NCI-H1694 treated with DMSO at 0.1 percent for 48 hours (cell line): ENCODE measurements at places on chromosomes 2 and 18.

- no peak for DNase-seq
These were observed 402.7 kb upstream of the FSIP2 start for GRCh38 chr2:185335879-185336278.

GRCh38 chr2:143296089-143296488 is 166.9 kb downstream of the ARHGAP15 start:
- DNase-seq: no peak

GRCh38 chr2:181183878-181184542 is 203.6 kb downstream of the UBE2E3 start:
- no peak for DNase-seq

DNA sequence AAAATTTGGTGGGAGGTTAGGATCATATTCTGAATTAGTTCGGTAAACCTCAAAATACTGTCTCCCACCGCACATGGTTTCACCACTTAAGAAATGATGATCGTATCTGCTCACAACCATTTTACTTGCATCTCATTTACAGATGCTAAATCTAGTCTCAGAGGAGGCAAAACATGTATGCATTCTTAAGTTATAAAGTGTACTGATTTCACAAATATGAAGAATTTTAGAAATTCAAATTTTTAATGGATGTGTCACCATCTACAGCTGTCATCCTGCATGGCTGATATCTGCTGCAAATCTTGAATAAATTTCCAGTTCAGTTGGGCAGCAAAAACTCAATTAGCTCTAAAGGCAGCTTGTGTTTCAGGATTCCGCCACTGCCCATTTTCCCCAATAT is 243.3 kb upstream of the KCNJ3 start:
- no peak for DNase-seq

DNA sequence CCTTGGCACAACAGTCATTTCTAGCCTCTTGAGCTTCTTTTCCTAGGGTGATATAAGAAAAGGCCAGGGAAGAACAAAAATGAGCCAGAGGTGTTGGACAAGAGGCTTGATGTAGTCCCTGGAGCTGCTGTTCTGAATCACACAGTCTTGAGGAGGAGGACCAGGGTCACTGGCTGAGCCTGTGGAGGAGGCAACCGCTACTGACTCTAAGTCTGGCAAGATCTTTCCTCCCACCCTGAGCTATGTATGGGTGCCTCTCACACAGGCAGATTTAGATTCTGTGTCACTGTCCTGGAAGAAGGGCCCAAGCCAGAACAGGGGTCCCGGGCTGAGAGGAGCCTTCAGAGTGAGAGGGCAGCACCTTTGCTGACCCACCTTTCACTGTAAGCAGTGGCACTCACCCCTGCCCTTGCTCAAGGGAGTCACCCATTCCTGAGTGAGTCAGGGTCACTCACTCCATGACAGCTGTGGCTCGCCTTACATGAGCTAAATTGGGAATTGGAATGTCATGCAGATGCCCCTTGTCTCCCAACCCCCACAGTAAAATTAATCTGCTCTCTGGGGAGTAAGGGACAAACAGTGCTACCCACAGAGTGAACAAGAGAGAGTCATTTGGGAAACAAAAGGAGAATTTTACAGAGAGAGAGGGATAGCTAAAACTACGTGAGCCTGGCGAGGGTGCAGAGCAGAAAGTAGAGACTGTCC is at the start of gene TRIM54:
TRIM54 (plus strand) TSS at position 575 of the 705 bp plus-strand sequence. CDS start 303 bp downstream, outside the sequence.
- no peak for DNase-seq

DNA sequence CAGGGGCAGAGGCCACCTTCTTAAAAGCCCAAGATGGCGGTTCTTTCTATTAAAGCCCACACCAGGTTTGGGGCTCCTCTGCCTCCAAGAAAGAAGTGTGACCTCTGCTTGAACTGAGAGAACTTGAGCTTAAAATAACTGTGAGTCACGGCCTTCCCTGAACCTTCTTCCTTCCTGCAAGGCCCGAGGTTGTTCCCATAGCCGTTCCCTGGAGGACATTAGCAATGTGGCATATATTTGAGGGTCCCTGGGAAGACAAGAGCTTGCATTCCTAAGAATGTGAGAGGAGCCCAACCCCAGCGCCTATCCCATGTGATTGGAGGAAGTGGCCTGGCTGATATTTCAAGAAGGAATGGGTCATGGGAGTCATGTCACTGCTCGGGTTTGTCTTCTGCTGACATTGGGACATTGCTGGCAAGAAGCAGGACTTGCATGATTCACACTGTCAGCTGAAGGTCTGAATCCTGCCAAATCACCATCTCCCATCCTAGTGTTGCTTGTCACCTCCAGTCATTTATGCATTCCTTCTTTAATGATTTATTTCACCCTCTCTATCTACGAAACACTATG is 168.1 kb downstream of the TRIB2 start:
- DNase-seq: no peak

DNA sequence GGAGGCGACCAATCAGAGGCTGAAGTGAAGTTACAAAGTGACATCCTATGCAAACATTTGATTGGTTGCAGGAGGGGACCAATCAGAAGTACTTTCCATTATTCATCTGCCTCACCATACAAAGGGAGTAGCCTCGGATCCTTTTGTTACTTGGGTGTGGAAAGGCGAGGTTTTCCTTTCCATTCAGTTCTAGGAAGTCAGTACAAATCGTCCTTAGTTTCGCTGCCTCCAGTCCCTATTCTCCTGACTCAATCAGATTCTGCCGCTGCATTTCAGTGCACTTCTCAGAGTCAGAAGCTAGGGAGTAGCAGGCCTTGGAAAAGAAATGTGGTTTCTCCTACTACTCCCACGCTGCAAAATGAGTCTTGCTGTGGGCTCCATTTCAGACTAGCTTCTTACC is 149.4 kb downstream of the DTNA start:
- DNase-seq: no peak

- no peak for DNase-seq
These were observed 7.0 kb upstream of the CLIP4 start for GRCh38 chr2:29108225-29108624.

GRCh38 chr2:65438137-65438899 is 5.9 kb upstream of the SPRED2 start:
- no peak for DNase-seq

- DNase-seq: no peak
These were observed 99.9 kb downstream of the CLIP4 start for GRCh38 chr2:29215073-29215472.

GRCh38 chr2:20609349-20609994 is 41.4 kb downstream of the HS1BP3 start:
- DNase-seq: peak; percentile 78

DNA sequence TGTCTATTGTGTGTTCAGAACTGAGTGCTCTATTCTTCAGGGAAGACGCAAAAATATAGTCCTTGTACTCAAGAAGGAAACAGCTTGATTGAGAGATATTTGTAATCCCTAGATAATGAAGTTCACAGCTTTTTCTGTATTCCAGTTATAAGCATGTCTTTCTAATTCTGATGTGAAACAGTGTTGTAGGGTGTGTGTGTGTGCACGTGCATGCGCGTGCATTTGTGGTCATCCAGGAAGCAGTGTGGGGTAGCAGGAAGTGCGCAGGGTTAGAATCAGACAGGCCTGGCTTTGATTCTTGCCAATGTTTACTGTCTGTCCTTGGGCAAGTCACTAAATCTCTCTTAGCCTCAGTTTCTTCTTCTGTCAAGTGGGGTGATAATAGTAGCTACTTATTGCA is 87.9 kb downstream of the NPAS2 start:
- DNase-seq: no peak

GRCh38 chr2:28086611-28087010 is 196.1 kb downstream of the BABAM2 start:
- no peak for DNase-seq

GRCh38 chr2:181054843-181055242 is 74.4 kb downstream of the UBE2E3 start:
- DNase-seq: no peak

DNA sequence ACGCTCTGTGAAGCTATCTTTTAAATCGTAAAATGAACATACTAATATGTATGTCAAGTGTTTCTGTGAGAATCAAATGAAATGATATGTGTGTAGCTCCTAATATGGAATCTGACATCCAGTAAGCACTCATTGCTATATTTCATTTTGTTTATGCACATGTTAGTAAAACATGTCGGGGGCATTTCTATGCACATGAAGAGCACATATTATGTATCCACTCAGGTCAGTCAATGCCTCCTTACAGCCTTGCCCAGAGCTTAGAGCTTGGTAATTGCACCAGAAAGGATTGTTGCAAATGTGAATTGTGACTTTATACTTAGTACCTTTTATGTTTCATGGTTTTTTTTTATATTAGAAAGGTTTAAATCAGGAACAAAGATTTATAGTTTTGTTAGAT is 463.7 kb upstream of the HNMT start:
- no peak for DNase-seq

- no peak for DNase-seq
These were observed 145.3 kb upstream of the AQP4 start for GRCh38 chr18:27010784-27011183.

- no peak for DNase-seq
These were observed at the start of gene GPC1 for GRCh38 chr2:240435457-240435947. Gene GPC1, plus strand, starts transcription at chr2:240435663. Its CDS starts 256 bp downstream, at chr2:240435919.

GRCh38 chr18:80029690-80030089 is 4.5 kb upstream of the RBFA start:
- no peak for DNase-seq

- DNase-seq: no peak
These were observed 117.8 kb upstream of the TWIST2 start for GRCh38 chr2:238730001-238730669.

GRCh38 chr2:69036926-69037325 is 23.9 kb downstream of the ANTXR1 start:
- DNase-seq: no peak

GRCh38 chr2:40690036-40690435 is 238.1 kb upstream of the SLC8A1 start:
- no peak for DNase-seq

DNA sequence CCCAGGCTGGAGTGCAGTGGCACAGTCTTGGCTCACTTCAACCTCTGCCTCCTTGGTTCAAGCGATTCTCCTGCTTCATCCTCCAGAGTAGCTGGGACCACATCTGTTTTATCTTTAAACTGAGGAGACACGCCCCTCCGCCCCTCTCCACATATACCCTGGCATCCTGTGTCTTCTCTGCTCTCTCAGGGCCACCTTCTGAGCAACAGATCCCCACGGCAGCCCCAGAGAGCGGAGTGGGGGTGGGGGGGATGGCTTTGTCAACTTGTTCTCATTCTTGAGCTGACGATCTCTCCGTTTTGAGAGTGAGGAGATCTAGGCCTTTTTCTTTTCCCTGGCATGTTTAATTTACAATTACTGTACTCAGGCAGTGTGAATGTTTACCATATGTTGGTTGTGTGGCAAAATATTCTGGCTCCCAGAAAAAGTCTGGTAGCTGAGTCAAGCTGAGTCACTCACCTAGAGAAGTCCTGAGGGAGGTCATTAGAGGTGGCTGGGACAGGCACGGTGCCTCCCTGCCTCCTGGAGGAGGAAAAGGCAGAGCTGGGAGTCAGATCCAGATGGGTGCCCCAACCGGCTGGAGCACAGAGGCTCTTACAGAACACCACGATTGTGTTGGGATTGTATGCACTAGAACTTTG is 19.5 kb upstream of the ID2 start:
- peak; percentile 15 for DNase-seq

GRCh38 chr2:66536997-66537396 is 102.1 kb downstream of the MEIS1 start:
- no peak for DNase-seq

DNA sequence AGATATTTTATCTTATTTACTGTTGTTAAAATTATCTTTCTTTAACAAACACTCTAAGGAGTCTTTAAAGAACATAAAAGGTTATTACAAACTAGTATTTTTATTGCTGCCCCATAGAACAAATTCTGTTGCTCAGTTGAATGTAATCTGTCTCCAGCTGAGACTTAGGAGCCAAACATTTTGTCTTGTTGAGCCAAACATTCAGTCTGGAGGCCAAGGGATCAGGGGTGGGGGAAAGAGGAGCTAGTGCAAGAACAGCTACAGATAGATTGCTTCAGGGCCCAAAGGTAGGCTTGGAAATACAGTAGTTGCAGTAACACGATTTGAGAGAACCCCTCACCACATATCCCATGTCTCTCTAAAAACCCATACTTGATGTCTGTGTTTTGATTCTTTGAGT is 51.2 kb downstream of the TPGS2 start:
- DNase-seq: no peak

DNA sequence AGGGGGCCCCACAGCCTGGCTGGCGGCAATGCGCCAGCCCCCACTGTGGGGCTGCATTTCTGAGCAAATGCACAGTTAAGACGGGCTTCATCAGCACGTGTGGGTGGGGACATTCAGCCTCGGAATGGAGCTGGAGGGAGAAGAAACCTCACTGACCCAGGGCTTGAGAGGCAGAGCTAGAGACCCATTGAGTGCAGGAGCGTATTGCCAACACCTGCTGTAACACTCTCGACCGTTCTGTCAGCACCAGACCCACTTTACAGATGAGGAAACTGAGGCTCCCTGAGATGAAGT is 200.9 kb upstream of the RAB6C start:
- DNase-seq: no peak

DNA sequence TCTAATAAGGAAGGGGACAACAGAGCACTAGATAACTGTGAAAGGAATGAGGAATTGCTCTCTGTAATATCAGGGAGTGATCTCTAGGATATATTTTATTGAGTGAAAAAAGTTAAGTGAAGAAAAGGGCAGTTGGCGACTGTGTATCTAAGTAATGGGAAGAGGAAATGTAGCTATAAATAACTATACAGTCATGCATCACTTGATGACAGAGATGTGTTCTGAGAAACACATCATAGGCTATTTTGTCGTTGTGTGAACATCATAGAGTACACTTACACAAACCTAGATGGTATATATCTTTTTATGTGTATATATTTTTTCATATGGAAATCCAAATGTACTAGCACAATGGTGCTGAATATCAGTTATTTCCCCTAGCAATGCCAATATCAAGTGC is 329.3 kb downstream of the TXNL1 start:
- no peak for DNase-seq

- no peak for DNase-seq
These were observed 70.9 kb downstream of the SUCLG1 start for GRCh38 chr2:84388133-84388532.

GRCh38 chr18:24678107-24678506 is 217.7 kb downstream of the HRH4 start:
- no peak for DNase-seq

DNA sequence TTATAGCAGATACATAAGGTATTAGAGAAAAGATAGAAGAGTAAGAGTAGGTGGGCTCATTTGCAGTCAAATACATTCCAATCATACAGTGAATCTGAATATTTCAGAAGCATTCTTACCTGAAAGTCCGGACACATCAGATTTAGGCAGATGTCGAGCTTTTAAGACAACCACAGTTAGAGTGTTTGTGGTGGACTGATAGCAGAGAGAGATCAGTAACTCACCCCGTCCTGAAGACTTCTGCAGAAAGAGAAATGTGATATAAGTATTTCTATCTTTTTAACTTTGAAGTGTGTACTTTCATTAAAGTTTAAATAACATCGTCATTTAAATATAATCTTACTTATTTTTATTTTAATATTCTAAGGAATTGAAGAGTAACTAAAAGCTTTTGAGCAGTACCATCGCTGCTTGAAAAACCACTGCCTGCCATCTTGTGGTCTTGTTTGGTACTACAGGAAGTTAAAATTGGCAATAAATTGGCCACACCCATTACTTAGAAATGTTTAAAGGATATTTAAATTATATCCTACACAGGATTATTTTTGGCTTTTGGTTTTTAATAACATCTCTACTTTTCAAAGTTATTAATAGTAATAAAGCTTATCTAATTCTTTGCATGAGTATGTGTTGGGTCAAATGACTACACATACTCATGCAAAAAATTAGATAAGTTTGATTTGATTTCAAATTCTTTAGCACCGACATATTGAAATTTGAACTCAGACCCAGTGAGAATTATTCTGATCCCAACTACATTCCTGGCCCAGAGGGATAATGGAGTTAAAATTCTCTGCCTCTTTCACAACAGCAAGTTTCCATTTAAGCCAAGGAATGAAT is 5.5 kb downstream of the SYT4 start:
- DNase-seq: peak; percentile 35

GRCh38 chr2:56232912-56233311 is 49.1 kb downstream of the CCDC85A start:
- no peak for DNase-seq
